ENCODE measurements at places on chromosomes 7 and 10.

DNA sequence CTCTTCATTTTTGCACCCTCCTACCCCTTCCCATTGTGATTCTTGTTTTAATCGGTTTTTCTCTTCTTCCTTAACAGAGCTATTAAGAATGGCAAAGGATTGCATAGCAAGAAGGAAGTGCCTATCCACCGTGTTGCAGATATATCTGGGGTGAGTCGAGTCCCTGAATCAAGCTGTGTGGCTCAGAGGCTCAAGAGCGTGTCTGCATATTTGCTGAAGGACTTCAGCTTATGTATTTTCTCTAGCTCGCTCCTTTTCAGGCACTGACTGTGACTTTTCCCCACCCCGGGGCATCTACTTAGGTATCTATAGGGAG, 126.6 kb downstream of the LRRC4 start:
- H3K36me3 ChIP-seq: peaks cover 11% of the 10 kb centered on the region
- no peaks in the 10 kb centered on the region for H3K27me3 ChIP-seq
- peak overlapping the region; percentile 86 for H3K27ac ChIP-seq
- DNase-seq: peak; percentile 72
- H3K4me1 ChIP-seq: peaks cover 75% of the 10 kb centered on the region

- H3K27me3 ChIP-seq: no peaks in the 10 kb centered on the region
- no peak for DNase-seq
- H3K4me3 ChIP-seq: no peak overlapping the region
- no peak overlapping the region for H3K27ac ChIP-seq
- no peaks in the 10 kb centered on the region for H3K36me3 ChIP-seq
- peaks cover 45% of the 10 kb centered on the region for H3K4me1 ChIP-seq
Measured at GRCh38 chr10:79180414-79181221, 111.9 kb downstream of the ZMIZ1 start.

DNA sequence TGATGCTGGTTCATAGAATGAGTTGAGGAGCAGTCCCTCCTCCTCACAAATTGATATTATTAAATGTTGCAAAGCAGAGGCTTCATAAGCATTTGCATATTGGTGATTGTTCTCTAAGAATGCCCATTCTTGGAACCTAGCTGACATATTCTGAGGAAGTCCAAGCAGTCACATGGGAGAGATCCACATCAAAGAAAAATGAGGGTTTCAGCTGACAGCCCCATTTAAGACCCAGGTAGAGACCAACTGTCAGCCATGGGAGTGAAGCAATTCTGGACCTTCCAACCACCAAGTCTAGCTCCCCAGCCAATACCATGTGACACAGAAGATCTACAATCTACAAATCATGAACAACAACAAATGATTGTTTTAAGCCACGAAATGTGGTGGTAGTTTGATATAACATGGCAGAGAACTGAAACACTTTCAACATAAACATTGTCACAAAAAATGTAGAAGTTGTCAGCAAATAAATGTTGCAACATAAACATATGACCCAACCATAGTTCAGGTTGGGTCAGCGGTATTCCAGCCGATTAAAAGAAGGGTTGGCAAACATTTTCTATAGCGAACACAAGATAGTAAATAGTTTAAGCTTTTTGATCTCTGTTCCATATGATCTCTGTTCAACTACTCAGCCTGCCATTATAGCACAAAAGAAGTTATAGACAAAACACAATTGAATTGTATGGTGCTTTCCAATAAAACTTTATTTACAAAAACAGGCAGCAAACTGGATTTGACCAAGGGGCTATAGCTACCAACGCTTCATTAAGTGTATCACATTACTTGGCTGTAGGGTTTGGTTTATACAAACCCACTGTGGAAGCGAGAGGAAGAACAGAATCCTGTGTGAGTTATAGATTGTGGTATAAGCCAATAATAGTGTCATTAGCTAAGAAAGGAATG, 41.4 kb upstream of the MPP7 start:
- H3K36me3 ChIP-seq: no peaks in the 10 kb centered on the region
- H3K27me3 ChIP-seq: no peaks in the 10 kb centered on the region
- H3K4me3 ChIP-seq: no peak overlapping the region
- H3K4me1 ChIP-seq: no peaks in the 10 kb centered on the region
- no peak for DNase-seq

GRCh38 chr10:114953047-114953446, 15.1 kb downstream of the TRUB1 start:
- no peak overlapping the region for H3K4me3 ChIP-seq
- H3K27ac ChIP-seq: no peak overlapping the region
- peaks cover 5% of the 10 kb centered on the region for H3K4me1 ChIP-seq
- no peak for DNase-seq
- no peaks in the 10 kb centered on the region for H3K27me3 ChIP-seq
- H3K36me3 ChIP-seq: peaks cover 49% of the 10 kb centered on the region

- peak; percentile 46 for DNase-seq
- H3K36me3 ChIP-seq: no peaks in the 10 kb centered on the region
- H3K27me3 ChIP-seq: no peaks in the 10 kb centered on the region
- no peak overlapping the region for H3K27ac ChIP-seq
- no peak overlapping the region for H3K4me3 ChIP-seq
Measured at GRCh38 chr7:88169717-88170320, 50.0 kb downstream of the SRI start.

- H3K27ac ChIP-seq: peak overlapping the region; percentile 92
- H3K4me3 ChIP-seq: peak overlapping the region; percentile 92
- DNase-seq: peak; percentile 81
- no peaks in the 10 kb centered on the region for H3K27me3 ChIP-seq
- peaks cover 30% of the 10 kb centered on the region for H3K4me1 ChIP-seq
Measured at GRCh38 chr7:135169964-135170273, 588 bp downstream of the CYREN start.

All from Karpas-422 (cell line).